ENCODE measurements at places on chromosomes 2 and 18.

DNA sequence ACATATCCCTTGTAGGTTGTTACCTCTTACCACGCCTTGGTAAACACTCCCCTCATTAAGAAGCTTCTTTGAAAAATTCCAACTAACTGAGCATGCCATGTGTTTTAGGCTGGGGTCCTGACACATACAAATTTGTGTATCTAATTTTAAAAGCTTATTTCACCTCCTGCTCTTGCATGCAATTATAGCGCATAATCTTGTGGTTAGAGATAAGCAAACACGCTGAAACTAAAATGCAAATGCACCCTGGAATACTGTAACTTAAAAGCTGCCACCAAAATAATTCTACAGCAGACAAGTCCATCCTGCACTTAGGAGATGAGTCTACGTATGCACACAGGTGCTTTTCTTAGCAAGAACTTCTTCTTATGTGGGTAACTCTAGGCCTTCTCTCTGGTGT, 990.2 kb downstream of the TSN start:
- DNase-seq: no peak

GRCh38 chr2:62116983-62117382, 78.9 kb upstream of the B3GNT2 start:
- no peak for DNase-seq

- no peak for DNase-seq
Observed at GRCh38 chr18:61887838-61888237, 5.0 kb downstream of the RNF152 start.

DNA sequence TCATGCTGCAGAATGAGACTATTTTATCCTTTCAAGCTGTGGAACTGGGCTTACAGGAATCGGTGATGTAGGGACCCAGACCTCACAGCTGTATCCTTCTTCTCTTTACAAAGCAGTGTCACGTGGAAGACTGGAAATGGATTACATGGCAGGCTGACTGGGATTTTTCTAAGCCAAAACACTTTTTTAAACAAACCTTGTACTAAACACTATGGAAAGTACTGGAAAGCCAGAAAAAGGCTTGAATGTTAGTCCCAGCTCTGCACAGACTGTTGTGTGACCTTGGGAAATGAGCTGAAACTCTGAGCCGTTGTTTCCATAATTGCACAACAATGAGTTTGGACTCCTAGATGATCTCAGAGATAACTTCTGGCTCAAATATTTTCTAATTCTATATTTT, 7.6 kb upstream of the ADAM23 start:
- no peak for DNase-seq

DNA sequence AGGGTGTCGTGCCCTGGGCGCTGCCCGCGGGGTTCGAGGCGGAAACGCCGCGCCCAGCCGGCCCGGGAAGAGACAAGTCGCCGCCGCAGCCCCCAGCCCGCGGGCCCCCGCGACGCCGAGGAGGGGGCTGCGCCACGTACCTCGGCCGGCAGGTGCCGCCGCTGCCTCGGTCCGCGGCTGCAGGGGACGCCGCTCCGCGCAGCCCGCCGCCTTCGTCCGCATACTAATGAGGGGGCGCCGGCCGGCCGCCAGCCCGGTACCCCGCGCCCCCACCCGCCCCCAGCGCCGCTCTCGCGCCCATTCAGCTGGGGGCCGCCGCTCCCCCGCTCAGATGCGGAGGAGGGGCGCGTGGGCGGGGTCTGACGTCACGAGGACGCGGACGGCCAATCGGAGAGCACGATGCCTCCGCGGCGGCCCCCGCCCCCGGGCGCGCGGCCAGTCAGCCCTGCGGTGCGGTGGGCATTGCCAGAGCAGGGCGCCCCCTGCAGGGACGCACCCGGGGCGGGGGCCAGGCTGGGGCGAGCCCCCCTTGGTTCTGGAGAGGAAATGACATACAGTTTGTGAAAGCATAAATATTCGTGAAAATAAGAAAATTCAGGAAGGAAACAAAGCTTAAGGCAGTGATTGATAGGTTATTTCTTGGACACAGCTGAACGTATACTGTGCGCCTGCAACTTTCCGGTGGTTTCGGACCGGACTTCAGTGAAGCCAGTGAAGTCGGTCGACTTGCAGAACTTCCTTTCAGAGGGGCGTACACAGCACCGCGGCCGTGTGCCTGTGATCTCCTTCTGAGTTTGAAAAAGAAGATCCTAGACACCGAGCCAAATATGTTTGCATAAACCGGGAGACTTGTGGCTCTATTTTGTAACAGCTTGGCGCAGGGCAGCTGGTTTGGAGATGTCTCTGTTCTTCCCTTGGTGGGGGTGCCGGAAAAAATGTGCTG, at the start of gene ST3GAL5:
Gene ST3GAL5, minus strand, starts transcription at position 307 of the 943 bp plus-strand sequence. Its CDS starts 85 bp downstream, at position 222.
- DNase-seq: peak; percentile 83

DNA sequence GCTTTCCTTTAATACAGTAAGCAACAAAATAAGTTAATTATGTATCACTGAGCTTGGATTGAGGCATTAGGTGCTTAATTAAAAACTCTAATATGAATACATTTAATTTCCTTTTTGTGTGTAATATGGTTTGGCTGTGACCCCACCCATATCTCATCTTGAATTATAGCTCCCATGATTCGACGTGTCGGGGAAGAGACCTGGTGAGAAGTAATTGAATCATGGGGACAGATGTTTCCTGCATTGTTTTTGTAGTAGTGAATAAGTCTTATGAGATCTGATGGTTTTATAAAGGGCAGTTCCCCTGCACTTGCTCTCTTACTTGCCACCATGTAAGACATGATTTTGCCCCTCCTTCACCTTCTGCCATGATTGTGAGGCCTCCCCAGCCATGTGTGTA, 325.4 kb upstream of the CDH7 start:
- no peak for DNase-seq

DNA sequence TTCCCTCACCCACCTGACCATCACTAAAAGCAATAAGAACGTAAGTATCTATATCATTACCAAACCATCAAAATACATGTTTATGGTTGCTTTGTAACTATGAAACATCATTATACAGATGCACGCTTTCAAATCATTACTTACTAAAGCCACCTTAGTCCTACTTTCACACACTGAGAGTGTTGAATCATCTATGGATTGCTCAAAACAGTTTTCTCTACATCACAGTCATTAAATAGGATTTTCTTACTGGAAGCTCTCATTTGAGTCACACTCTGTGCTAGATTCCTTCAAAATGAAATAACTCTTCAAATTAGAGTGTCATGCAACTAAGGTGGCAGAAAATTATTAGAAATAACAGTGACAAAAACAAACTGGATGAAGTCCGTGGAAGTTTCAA, 878.4 kb downstream of the CPS1 start:
- no peak for DNase-seq

DNA sequence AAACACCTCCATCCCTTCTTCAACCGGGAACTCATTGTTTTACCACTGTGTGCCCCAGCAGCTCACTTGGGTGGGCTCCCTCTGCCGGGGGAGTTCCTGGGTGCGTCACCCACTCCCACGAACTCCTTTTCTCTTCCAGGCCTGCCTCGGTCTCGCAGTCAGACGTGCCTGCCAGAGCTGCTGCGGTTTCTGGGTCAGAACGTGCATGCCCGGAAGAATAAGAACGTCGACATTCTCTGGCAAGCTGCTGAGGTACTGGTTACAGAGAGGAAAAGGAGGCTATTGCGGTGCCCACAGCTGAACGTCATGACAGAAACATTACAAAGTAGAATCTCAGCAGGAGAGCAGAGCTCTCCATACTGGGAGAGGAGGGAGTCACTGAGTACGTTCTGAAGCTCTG, 35.6 kb downstream of the COA5 start:
- no peak for DNase-seq

GRCh38 chr2:48207851-48208250, 301.6 kb upstream of the FBXO11 start:
- DNase-seq: no peak

Data from stimulated activated naive CD4-positive, alpha-beta T cell treated with Interleukin-2 at 50 U/mL for 16 hours (primary cell).